NCI-H1092 treated with DMSO at 0.1 percent for 48 hours (cell line): ENCODE measurements at places on chromosomes 4 and X.

DNA sequence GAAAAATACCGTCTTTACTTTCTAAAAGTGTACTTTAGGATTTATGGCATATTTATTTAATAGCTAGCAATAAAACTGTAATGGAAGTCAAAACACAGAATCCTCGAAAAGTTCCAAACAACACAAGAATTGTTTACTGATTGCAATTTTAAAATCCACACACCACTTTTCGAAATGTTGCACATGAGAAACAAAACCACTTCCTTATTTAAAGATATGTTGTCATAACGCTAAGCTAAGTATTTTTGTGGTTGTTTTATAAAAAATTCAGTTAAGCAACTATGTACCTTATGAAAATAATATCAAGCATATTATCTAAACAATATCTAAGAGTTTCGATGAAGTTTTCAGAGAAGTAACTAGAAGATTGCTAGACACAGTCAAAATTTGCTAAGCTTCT lies 344 bp downstream of the TMPRSS11D start:
- no peak for DNase-seq

GRCh38 chr4:86892636-86892960 lies 376 bp upstream of the C4orf36 start:
- DNase-seq, result no peak

GRCh38 chrX:155068165-155068564 lies 2.8 kb downstream of the CMC4 start:
- no peak for DNase-seq

DNA sequence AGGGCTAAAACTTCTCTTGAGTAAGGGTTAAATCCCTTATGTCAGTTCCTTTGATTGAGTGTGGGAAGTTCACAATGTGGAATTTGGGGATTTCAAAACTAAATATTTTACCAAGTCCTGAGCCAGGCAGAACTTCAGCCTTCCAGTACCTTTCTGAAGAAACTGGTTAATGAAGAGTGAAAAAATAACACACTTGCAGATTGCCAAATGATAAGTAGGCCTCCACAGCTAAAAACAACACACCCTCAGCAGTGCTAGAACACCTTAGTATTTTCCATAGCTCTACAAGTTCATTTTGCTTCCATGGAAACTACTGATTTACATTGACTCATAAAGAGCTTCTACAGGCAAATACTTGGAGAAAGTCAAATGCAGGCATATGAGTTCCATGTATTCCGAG lies 326.8 kb downstream of the ZNF674 start:
- DNase-seq, result no peak

DNA sequence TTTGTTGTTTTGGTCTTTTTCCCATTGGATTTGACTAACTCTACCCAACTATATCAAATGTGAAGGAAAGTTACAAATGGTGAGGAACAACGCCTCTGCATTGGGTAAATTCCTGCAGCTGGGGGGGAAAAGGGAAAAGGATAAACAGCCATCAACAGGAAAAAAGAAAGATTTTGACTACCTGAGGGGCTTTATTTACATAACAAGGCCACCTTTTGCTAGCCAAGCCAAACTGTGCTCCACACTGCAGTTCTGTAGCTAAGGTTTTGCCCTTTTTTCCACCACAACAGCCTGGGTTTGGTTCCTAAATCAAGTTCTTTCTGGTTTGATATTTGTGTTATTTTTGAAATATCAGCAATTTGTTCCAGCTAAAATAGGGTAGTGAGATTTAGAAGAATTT lies 40.8 kb downstream of the RHOXF2B start:
- DNase-seq, result no peak

- DNase-seq, result no peak
Measured at GRCh38 chr4:143035661-143036060, 149.1 kb upstream of the USP38 start.

DNA sequence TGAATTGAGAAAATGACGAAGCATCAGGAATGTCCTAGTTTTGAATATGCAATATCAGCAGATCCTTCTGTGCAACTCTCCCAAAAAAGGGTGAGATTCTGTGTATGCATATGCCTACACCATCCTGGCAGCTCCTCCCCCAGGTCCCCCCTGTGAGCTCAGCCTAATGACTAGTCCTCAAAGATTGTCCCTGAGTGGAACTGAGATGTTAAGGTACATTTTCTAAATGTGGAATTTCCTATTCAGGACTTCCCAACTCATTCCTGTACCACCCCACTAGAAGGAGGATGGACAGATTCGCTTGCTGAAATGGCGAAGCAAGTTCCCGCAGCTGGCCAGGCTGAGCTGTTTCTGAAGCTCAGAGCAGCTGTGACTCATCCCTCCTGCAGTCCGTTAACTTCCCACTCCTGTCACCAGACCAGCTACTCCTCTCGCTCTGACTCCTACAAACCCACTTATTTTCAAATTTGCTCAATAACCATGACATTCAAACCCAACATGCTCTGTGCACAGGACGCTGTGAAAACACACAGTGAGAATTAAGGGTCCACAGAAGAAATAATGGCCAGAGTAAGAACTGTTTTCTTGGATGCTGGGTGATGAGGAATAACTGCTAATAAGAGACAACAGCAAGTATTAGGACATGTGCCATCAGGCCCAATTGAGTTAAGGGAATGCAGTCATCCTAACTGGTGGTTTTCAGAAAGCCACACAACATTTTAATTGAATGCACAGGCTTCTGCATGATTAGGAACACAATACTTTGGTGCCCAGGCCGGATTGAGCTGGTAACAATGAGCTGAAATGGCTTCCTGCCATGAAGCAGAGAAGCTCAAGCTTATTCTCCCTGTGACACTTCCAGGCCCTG lies 40.0 kb upstream of the IRF2 start:
- no peak for DNase-seq

DNA sequence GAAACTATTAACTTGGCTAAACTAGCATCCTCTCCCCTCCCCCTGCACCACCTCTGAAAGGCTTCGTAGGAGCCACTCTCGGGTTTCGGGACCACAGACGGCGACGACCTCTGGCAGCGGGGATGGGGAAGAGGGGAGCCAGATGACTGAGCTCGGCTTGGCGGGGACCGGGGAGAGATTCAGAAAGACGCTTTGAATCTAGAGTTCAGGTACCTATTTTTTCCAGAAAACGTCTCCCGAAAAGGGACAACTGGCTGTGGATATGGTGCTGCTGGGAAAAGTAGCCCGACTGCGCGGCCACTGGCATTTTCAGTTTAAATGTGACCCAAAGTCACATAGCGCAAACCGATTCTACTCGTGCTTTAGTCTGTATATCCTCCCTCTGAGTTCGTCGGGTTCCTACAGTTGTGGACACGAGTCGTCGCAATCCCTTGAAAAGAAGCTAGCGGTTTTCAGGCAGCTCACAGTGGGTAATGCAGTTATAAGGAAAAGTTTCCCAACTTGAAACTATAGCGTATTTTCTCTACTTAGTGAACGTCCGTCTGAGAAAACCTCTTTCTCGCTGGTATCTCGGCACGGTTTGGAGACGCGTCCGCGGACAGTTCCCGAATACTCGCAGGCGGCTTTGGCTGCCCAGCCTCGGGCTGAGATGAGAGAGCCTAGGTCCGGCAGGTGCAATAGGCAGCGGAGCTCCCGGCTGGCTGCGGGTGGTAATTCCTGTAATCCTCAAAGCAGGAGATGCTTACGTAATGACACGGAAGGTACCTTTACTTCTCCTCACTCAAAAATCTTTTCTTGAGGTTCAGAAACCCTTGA lies 1.3 kb downstream of the PARM1 start:
- no peak for DNase-seq

GRCh38 chr4:30847958-30848357 lies 127.8 kb downstream of the PCDH7 start:
- no peak for DNase-seq

DNA sequence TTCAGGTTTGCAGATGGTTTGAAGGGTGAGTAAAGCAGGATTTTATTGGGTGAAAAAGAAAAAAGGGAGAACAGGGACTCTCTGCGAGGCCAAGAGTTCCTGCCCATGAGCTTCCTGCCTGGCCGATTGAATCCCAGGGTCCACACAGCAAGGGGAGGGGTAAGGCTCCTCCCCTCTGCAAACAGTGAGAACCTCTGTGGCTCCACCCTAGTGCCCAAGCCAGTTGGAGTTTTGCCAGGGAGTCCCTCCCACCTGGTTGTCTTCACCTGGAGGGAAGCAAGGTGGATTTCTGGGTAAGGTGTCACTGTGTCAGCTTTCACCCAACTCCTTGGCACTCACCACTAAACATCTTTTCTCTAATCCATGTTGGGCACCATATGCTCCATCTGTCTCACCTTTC lies 70.9 kb downstream of the PDHA2 start:
- DNase-seq, result no peak

GRCh38 chrX:99602107-99602506 lies 808.0 kb downstream of the PCDH19 start:
- no peak for DNase-seq

DNA sequence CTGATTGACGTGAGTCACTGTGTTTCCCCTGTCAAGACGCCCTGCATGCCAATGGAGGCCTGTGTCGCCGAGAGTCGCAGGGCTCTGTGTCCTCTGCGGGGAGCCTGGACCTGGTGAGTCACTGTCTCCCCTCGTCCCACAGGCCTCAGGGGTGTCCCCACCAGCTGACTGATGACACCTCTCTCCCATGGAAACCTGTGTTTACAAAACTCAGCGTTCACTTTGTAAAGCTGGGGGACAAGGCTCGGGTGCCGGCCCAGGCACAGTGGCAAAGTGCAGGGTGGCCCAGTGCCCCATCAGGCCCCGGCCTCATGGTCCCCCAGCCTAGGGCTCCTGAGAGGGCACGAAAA lies 21.2 kb upstream of the HGFAC start:
- DNase-seq, result no peak

DNA sequence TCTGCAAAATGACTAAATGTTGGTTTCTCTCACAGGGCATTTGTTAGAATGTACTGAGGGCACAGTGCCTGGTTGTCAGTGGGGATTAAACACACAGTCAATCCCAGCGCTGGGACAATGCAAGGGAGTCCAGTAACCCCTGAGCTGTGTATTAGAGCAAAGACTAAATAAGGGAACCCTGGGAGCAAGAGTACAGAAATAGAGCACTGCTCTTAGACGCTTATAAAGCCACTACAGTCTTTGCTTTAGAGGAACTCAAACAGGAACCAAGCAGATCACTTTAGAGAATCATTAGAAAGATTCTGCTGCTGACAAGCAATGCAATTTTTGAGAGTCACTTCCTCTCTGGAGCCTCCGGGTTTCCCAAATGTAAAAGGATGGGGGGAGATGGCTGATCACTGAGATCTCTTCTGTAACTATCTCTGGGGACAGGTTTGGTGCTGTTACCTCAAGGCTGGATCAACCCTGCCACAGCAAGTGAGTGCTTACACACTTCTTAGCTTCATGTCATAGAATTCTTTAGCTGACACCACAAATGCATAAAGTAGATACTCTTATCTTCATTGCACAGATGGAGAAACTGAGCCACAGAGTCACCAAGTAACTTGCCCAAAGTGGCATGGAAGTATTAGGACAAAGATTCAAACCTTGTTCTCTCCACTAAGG lies 137.8 kb upstream of the CPEB2 start:
- DNase-seq, result no peak

DNA sequence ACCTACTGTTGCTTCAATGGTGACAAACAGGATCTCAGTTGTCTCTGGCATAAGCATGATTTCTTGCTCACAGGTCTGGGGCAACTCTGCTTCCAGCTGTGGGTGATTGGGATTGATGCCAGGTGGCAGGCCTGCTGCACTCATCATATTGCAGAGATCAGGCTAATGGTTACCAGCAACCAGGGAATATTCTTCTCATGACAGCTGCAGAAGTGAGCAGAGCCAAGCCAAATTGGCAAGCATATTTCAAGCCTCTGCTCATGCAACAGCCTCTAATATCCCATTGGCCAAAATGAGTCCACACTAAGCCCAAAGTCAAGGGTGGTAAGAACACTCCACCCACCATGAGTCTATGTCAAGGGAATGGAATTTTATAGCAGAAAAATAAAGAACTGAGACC lies 26.7 kb upstream of the TBC1D19 start:
- DNase-seq, result peak; percentile 14

DNA sequence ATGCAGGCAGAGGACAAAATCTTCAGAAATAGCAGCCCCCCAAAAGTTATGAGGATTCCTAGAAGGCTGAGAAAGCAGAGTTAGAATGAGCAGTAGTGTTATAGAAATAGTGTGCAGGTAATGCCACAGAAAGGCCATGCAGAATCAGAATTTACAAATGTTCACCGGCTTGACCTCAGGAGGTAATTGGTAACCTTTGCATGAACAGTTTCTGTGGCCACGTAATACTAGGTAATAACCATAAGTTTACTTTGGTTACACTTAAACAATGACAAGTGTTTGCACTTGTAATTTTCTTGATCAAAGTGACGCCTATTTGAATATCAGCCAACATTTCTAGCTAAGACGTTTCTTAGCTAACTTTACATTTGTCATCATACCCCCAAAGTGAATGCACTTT lies 393.6 kb downstream of the GPAT3 start:
- DNase-seq, result no peak

DNA sequence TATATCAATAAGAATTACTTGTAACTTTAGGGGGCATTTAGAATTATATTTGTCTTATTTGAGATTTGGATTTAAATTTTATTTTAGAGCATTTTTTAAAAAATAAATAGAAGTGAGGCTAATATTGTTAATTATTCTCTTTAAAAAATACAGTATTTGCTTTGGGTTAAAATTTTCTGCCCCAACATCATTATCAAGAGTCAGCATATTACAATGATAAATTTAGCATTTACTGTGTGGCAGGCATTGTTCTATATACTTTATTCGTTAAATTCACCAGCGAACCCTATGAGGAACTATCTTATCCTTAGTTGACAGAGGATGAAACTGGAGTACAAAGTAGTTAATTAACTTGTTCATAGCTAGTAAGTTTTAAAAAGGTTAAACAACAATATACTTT lies 34.0 kb downstream of the UBE2K start:
- DNase-seq, result no peak

DNA sequence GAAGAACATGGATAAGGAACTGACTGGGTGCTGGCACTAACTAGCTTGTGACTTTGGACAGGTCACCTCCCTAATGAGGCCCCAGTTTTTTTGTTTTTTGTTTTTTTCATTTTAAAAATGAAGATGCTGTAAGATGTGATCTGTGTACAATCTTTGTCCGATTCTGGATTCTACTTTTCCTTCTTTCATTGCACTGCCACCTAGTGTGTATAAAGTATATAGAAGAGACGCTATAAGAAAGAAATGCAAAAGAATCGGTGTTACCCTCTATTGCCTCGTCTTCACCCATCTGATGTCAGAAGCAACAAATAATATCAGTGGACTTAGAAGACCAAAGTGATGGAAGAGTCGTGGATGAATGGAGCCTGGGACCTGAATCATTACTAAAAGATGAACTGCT lies 58.6 kb upstream of the P2RY10 start:
- DNase-seq, result no peak

- DNase-seq, result no peak
Measured at GRCh38 chr4:2697995-2698414, 58.1 kb downstream of the TNIP2 start.

DNA sequence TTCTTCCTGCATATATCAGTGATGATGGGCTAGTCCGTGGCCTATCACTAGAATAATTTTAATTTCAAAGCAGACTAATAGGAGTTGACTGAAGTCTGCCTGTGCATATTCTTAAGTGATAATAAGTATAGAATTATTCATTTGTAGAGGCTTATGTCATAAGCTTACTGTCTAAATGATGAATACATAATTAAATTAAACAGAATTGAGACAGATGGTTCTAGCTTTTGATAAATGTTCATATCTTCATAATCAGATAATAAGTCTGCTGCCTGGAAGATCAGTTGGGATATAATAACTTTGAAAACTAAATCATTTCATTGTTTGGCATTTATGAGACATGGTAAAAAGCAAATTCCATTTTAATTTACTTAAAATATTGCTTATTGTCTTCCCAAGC lies 1175.6 kb downstream of the TECRL start:
- DNase-seq, result no peak

- DNase-seq, result no peak
Measured at GRCh38 chrX:44878780-44879179, 5.8 kb downstream of the KDM6A start.

- DNase-seq, result no peak
Measured at GRCh38 chr4:170599894-170600293, 510.1 kb upstream of the AADAT start.
